Fibroblast of villous mesenchyme (primary cell): ENCODE measurements at places on chromosomes 6 and 20. TPM values are rescaled to one million over a fixed set of nuclear protein-coding genes. Genes with fewer than 3 reads are reported as not detected.

DNA sequence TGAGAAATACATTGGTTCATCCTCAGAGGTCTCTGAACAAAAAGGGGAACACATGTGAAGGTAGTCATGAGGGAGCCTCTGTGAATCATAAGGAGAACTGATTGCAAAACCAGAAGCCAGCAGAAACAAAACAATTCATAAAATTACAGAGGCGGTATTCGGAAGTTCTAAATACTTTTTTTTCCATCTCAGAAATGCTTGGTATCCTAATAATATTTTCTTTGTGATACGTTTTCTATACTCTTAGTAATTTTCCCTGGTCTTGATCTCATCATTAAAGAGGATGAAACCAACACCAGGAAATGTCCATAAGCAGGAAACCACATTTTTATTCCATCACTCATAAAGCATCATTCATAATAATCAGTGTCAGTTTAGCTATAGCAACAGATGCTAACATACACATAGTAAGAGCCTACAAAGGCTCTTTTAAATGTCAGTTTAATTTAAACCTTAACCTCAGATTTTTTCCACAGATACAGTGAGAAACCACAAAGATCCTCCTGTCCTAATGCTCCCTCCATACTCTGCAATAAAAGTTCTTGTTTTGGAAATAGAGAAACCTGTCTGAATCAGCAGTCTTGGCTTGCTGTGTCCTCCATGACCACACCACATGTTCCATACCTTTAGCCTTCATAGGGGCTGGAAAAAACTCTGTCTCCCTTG lies 29.2 kb downstream of the SGK1 start:
- DNase-seq, result peak; percentile 97

Gene KIF25
- total RNA-seq, result under 0.01 TPM in 1 of 2 replicates, not detected in the other

DNA sequence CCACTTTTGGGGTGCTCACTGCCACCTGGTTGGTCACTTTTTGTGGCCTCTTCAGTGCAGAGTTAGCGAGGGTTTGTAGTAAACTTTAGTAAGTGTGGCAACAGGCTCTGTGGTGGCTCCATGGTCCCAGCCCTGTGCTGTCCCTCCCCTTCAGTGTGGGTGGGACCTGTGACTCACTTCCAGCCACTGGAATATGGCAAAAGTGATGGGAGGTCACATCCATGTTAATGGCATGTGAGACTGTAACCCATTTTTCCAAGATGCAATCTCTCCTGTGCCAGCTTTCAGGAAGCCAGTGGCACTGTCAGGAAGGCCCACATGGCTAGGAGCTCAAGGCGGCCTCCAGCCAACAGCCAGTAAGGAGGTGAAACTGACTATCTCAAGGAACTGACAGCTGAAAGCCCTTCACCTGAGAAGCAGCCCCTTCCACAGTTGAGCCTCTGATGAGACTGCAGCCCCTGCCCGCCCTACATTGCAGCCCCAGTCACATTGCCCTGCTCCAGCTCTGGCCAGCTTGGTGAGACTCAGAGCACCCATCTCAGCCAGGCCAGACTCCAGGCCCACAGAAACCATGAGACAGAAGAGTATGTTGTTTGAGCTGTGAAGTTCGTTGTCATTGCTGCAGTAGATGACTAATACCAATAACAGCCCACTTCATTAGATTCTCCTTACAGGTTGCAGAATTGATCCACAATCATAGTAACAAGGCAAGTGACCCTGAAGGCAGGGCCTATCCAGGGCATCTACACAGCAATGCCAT lies 13.1 kb upstream of the CST7 start:
- no peak for DNase-seq

- no peak for DNase-seq
Observed at GRCh38 chr6:28334286-28335039, 1.5 kb downstream of the ZSCAN31 start.

GRCh38 chr6:166318649-166319600 lies 10.7 kb upstream of the PRR18 start:
- DNase-seq, result no peak

Gene SLC16A10
- not detected in 2 replicates for total RNA-seq

DNA sequence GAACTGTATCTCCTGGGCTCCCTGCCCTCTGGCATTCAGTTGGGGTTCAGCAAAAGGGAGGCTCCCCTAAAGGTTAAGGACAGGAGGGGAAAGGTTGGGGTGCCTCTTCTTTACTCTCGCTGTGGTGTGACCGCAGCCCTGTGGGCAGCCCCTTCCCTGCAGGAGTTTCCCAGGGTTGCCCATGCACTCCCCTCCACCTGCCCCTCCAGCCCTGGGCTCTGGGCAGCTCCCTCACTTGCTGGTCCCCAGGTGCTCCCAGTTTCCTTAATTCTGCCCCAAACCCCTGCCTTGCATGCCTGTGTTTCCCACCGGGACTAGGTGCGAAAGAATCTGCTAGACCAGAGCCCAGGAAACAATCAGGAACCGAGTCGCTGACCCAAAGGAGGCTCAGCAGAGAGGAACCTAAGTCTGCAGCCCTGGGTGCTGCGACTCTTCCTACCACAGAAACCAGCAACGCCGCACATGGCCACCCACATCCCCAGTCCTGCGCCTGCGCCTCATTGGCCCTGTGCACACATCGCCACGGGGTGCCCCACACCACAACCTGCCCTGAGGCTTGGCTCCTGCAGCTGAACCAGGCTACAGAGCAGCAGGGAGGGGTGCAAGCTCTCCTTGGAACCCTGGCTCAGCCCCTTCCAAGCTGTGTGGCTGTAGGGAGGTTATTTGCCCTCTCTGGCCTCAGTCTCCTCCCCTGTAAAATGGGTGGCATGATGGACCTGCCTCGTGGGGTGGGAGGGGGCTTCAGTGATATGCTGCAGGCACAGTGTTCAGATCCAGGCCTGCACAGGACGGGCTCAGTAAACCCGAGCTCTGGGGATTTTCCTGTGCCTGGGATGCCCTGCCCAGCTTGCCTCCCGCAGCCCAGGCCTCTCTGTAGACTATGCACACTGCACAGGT lies 487.6 kb downstream of the PREX1 start:
- DNase-seq, result no peak
